Peyer's patch (tissue), 4 donors: ENCODE measurements at places on chromosomes 12 and 14. TPM values are rescaled to one million over a fixed set of nuclear protein-coding genes. Genes with fewer than 3 reads are reported as not detected.

Gene TTC9
- total RNA-seq, result 0.83 TPM

Gene ZFHX2
- total RNA-seq, result 1.3 TPM

Gene ARHGAP9
- total RNA-seq, result 220 TPM

Gene PLCZ1
- total RNA-seq, result not detected

Gene AVPR1A
- 1.7 TPM for total RNA-seq

Gene IFNG-AS1
- not detected for total RNA-seq

Gene C1QL4
- not detected for total RNA-seq

GRCh38 chr12:49972641-49973360 is at the start of gene AQP6:
Gene AQP6 (plus strand): TSS chr12:49972947. CDS start chr12:49973174, 227 bp downstream.
- DNase-seq, result no peak

GRCh38 chr12:43937947-43938346 is 102.1 kb downstream of the TMEM117 start:
- DNase-seq, result no peak

DNA sequence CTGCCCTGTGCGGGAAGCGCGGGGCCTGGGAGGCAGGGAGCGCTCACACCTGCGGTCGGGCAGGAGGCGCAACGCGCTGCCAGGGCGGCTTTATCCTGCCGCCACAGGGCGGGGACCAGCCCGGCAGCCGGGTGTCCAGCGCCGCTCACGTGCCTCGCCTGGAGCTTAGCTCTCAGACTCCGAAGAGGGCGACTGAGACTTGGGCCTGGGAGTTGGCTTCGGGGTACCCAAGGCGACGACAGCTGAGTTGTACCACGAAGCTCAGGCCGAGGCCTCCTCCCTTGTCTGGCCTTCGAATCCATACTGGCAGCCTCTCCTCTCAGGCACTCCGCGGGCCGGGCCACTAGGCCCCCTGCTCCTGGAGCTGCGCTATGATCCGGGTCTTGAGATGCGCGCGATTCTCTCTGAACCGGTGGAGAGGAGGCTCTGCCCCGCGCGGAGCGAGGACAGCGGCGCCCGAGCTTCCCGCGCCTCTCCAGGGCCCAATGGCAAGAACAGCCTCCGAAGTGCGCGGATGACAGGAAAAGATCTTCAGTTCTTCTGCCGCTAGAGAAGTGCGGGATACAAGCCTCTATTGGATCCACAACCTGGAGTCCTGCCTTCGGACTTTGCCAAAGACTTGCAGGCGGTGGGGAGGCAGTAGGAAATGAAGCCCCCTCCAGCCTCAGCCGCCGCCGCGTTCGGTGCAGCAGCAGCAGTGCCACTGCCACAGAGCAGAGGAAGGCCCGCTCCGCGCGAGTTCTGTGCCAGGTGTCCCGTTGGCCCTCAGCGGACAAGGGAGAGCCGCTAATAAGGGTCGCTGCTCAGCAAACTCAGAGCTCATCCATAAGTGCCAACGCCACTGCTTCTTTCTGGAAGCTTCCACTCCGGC is 6.8 kb downstream of the SIX1 start:
- no peak for DNase-seq

GRCh38 chr12:88736031-88736430 is 155.8 kb upstream of the KITLG start:
- DNase-seq, result no peak

DNA sequence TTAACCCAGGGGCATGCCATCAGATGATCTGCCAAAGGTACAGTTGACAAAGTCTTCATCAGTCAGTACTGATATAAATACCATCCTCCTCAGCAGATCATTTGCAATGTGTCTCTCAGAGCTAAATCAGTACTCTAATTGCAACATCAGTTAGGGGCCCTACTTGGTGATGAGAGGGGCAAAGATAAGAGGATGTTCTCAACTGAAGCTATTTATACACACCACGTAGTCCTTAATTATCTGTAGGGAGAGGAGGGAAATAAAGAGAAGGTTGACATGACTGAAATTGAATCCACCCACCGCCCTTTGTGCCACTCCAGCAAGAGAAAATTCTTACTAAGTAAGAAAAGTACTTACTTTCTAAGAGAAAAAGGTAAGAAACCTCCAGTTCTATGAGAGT is 157.8 kb upstream of the NUDT4 start:
- DNase-seq, result no peak

- DNase-seq, result no peak
Observed at GRCh38 chr12:49550693-49551252, 11.9 kb downstream of the KCNH3 start.
